ENCODE measurements at places on chromosomes 3 and 15.

GRCh38 chr15:73600413-73601335 lies 32.5 kb downstream of the NPTN start:
- no peak for DNase-seq

DNA sequence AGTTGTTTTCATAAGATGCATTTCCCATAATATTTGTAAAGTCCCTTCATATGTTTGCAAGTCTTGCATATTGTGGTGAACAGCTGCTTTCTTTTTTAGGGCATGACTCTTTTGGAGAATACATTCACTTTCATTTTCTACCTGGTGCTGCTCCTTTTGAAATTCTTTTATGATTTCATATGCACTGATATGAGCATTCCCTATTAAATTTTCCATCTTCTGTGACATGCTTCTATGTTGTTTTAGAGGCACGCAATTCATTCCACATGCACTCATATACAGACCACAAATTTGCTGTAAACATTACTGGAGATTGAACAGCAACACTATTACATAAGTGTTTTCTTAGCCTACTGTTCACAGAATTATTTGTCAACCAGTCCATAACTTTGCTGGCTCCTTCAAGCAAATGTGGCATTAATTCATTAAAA lies 92.8 kb upstream of the TNFSF10 start:
- DNase-seq, result no peak

DNA sequence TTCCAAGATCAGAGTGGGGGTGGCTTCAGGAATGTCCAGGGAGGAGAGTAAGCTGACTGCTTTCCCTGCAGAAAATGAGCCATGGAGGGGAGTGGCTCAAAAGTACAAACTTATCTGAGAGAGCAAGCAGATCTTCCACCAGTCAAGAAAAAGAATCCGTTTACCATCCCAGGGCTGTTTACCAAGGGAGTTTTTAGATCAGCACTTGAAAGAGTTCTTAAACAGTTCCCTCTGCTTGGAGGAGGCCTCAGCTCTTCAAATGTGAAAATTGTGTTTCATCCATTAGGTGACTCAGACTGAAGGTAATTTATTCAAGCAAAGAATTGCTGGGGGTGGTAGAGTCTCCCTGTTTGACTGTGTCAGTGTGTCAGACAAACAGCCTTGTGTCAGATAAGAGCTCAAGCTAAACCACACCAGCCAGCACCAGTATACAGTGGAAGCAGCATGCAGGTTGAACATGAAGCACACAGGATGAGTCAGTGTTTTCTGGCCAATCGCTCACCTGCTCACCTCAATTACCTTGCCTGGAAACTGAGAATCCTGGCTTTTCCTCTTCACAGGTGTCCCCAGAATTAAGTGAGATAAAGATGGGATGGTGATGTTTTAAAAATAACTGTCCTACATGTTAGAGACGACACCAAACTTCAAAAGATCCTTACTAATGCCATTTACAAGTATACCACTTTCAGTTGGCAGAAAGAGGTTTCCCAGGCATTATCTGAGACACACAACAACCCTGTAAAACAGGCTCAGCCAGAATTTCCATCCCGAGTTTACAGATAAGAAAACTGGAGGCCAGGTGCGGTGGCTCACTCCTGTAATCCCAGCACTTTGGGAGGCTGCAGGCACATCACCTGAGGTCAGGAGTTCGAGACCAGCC lies 21.7 kb downstream of the SH3BP5 start:
- DNase-seq, result peak; percentile 70

DNA sequence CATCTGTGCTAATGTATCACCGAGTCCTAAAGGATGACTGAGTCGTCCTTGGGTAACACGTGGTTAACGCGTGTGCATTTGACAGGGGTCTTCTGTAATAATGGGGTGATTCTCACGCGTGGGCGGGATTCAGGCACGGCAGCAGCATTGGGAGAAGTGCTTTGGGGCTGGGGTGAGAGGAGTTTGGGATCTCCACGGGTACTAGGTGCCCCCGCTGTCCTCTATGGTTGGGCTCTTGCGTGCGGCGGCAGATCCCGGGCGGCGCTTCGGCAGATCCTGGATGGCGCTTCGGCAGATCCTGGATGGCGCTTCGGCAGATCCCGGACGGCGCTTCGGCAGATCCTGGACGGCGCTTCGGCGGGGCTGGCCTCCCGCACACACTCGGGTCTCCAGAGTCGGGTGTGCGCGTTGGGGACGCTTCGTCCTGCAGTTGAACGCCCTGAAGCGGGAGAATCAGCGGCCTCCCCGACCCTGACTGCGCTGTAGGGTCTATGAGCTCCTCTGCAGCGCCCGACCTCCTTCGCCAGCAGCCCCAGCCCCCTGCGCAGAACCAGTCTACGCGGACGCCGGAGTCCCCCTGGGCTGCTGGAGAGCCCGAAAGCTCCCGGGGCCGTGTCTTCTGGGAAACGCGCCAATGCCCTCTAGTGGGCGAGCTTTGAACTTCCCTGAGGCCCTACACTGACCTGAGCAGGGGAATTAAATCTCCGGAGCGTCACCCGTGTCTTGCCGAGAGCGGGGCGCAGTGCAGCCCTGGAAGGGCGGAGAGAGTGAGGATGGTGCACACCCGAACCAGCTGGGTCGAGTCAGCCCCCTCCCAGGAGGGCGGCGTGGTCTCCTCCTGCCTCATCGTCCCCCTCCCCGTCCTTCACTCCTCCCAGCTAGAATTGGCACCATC lies 48.1 kb upstream of the EPHB3 start:
- peak; percentile 97 for DNase-seq

- DNase-seq, result no peak
Observed at GRCh38 chr3:135995766-135996165, 30.2 kb downstream of the PPP2R3A start.

DNA sequence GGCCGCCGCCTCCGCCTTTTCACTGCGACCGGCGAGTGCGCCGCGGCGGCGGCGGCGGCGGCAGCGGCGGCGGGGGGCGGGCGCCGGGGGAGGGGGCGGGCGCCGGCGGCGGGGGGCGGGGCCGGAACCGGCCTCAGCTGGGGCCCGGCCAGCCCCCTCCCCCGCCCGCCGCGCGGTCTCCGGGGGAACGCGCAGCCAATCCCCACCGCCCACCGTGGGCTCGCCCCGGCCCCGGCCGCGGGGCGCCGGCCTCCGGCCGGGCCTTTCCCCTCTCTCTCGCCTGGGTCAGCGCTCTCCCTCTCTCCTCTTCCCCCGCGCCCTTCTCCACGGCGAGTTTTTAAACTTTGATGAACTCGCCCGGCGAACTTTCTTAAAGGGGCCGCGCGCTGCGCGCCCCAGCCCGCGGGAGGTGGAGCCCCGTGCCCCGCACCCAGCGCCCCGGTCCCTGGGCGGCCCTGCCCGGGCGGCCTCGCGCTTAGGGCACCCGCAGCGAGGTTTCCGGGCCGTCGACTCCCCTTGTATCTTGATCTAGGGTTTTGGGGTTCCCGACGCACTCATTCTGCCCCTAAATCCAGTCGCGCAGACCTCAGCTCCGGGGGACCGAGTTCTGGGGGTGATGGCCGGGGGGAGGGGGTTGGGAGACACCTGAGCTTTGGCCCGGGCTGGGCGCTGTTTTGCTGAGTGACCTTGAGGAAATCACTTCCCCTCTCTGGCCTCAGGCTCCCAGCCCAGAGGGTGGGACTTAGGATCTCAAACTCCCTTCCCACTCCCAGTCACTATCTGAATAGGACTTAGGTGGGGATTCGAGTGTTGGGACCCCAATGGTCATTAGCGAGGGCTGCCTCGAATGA lies at the start of gene RBPMS2:
TSS of gene RBPMS2 (minus strand) at position 39 of the 851 bp plus-strand sequence. CDS start 270 bp downstream, outside the sequence.
- DNase-seq, result peak; percentile 80

DNA sequence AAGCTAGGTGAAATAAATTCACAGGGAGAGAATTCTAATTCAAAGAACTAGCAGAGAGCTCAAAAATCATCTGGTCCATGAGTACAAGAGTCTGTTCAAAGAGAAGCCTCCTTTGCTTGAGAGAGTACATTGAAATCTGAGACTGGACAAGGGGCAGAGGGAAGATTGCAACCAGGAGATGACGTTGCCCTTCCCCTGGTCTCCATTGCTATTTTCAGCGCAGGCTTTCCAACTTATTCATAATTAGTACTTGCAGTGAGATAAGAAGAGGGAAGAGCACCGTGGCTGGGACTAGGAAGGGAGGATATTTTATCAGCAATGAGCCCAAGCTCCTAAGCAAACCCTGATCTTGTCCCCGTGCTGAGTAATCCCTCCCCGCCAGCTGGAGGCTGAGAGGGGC lies 251.8 kb upstream of the RORA start:
- no peak for DNase-seq

DNA sequence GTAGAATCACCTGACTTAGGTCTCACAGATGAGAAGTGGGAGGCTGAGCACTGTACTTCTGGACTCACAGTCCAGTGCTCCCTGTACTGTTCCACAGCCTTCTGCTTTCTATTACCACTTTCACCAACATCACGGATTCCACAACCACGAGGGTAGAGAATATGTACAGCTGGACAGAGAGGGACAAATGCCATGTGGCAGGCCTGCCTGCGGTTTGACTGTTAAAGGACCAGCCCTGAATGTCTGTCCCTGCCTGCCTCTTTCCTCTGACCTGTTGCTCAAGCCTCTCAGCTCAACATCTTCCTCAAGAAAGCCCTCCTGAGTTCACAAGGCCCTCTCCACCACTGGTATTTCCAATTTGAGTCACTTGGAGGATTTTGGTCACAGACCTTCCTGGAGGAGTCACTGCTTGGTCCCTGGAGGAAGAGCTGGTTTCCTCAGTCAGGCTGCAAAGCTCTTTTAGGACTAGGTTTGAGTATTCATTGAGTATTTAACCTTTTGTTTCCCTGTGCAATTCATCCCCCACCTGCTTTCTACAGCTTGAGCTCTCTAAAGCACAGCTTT lies 49.1 kb downstream of the RAB11A start:
- DNase-seq, result no peak

- DNase-seq, result no peak
Observed at GRCh38 chr3:16802389-16802788, 82.4 kb upstream of the PLCL2 start.

GRCh38 chr15:90941038-90941437 lies 6.0 kb downstream of the UNC45A start:
- DNase-seq, result no peak

GRCh38 chr3:154779571-154779970 lies 300.5 kb upstream of the MME start:
- DNase-seq, result no peak

- peak; percentile 28 for DNase-seq
Observed at GRCh38 chr3:38109580-38110313, 27.2 kb downstream of the ACAA1 start.

GRCh38 chr3:81375921-81376320 lies 385.5 kb downstream of the GBE1 start:
- no peak for DNase-seq

DNA sequence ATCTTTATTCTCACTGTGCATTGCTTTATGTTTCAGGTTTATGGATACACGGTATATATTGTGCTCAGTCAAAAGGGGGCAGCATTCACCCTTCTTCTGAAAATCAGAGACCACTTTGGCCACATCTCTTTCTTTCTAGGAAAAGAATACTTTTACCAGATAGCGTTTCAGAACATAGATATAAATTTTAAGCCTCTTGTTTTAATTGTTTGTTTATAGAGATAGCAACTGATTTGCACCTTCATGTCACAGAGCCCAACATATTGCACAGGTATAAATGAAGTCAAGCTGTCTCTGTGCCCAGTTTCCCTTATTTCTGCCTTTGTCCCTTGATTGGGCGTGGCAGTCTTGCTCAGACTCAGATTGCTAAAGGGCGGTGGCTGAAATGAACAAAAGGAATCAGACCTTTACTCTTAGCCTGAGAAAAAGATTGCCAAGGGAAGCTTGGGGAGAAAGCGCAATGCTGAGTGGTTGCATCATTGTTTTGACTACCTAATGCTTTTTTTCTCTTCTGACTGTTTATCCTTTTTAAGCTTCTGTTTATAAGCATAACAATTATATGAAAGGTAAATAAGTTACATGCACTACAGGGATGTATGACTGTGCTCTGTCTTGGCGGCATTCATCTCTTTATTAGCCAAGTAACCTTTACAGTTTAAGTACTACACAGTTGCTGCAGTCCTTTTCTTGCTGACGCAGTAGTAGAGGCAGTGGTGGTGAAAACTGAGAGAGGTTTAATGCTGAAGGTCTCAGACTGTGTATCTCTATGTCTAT lies 70.8 kb upstream of the ZBTB20 start:
- DNase-seq, result peak; percentile 63

DNA sequence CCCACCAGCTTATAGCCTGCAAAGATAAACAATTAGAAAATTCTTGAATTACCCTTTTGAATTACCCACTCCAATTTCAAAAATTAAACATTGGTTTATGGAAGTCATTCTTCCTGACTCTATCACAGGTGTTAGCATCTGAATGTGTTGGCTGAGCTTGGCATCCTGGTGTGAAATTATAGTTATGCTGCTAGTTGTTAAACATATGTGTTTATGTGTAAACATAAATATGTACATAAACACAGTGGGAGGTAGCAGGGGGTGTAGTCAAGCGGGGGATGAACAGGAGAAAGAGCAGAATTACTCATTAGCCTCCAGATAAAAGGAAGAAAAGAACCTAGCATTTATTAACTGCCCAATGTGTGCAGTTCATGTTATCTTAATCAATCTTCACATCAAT lies 530.2 kb downstream of the MCTP2 start:
- DNase-seq, result no peak

DNA sequence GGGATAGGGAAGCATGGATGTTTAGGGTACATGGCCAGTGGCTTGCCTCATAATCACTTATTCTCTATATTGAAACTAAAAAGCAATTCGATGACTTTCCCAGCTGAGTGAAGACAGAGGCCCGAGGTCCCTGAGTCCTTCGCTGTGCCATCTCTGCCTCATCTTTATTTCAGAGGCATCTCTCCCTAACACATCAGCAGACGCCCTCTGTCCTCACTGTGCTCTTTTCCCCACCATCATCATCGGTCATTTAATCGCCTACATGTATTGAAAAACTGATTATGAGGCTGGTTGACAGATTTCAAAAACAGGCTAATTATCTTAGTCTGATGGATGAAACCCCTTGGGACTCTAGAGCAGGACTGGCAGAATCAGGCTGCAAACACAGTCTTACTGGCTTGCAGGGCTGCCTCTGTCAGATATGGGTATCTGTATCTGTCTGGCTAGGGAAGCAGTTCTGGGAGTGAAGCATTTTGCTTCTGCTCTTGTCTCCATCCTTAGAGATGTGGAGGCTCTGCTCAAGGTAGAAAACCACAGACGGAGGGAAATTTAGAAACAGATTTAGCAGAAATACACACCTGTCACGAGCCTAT lies 291.0 kb upstream of the CHRM5 start:
- no peak for DNase-seq

GRCh38 chr15:71168166-71168834 lies 53.0 kb downstream of the THSD4 start:
- no peak for DNase-seq

- no peak for DNase-seq
Observed at GRCh38 chr3:143979813-143980212, 8.2 kb downstream of the DIPK2A start.

All from endodermal cell (in vitro differentiated cells).